ENCODE measurements at places on chromosomes 2 and 18.

GRCh38 chr18:9720327-9720726 is 12.2 kb downstream of the RAB31 start:
- no peak for DNase-seq

DNA sequence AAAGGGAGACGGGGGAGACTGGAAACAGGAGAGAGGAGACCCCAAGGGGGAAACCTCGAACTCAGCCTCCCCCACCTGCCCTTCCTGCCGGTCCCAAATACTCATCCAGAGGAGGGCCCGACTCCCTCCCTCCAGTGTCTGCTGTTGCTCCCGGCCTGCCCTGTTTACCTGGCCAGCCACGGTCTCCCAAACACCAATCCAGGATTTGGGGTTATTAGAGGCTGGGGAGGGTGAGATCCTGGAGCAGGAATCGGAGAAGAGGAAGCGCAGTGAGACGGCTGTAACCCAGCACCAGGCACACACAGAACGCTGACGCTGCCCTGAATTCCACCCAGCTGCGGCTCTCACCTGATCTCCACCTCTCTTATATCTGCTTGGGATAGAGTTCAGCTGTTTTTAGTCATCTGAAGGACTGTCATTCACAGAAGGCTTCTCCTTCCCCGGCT is 213.0 kb downstream of the TNS1 start:
- no peak for DNase-seq

DNA sequence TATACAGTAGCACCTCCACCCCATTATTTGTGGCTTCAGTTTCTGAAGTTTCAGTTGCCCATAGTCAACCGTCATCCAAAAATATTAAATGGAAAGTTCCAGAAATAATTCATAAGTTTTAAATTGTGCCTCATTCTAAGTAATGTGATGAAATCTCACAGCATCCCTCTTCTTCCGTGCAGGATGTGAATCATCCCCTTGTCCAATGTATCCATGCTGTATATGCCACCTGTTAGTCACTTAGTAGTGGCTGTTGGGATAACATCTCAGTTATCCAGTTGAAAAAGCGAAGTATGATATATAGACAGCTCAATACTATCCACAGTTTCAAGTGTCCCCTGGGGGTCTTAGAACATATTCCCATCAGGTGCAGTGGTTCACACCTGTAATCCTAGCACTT is 119.1 kb upstream of the OTX1 start:
- DNase-seq = no peak

- no peak for DNase-seq
These were observed 40.6 kb downstream of the GPD2 start for GRCh38 chr2:156476850-156477206.

GRCh38 chr2:217919204-217919603 is 83.6 kb downstream of the TNS1 start:
- no peak for DNase-seq

GRCh38 chr18:60639836-60640235 is 267.3 kb upstream of the MC4R start:
- no peak for DNase-seq

DNA sequence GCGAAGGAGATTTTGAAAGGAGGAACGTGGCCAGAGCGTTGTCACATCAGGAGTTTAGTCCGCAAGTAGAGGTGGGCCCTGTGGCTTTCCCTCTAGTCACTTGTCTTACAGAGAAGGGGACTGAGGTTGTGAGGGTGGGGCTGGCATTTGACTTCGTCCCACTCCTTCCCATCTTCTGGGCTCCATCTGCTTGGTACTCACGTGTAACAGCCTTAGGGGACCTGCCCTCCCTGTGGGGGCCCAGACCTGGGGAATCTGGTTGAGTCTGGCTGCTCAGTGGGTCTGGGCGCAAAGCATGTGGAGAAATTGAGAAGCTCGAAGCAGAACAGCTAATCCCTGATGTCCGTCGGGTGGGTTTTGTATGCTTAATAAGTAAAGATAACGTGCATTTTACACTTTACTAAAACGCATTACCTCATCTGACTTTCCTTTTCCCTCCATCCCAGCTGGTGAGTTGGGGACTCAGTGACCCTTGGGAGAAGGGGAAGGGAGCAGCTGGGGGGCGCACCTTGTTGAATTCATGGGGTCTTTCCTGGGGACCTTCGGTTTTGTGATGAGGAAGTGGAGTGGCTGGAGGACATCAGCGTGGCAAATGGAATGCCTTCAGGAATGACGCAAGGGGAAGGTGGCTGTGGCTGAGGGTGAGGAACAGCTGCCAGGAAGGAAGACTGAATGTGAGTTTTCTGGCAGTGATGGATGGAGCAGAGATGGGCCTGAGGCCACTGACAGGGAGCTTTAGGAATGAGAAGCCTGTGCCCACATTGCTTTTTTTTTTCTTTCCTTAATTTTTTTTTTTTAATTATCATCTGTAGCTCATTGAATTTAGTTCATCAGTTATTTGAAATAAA is 44.8 kb downstream of the ASAP2 start:
- no peak for DNase-seq

DNA sequence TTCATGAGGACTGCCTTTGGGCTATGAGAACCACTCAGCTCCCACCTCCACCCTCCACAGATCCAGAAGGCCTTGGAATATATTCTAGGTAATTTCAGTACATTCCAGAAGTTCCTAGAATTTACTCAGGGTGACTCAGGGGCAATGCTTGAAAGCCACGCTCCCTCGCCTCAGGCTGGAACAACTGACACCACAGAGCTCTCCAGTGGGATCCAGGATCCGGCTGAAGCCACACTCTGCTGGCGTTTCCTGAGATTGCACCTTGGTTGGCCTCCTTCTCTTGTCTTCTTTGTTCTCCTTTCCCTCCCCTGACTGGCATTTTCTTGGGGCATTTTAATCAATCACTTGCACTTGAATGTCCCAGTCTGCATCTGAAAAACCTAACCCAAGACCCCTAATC is 92.6 kb upstream of the KCNE4 start:
- DNase-seq = no peak

DNA sequence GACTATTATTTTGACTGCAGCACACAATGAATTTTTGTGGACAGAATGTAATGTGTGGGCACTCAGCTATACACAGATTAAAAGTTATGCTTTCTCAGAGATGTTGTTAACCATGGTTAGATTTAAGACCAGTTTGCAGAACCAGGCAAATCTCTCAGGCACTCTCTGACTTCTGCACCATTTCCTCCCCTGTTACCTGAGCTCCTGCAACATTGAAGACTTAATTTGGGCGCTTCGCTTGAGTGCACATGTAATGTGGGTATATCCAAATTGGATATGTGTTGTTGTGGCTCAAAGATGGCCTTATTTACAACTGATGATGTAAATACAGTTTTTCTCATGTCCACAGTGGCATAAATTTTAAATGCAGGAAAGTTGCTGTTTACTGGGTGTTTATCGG is 469.4 kb downstream of the PTPRM start:
- no peak for DNase-seq

DNA sequence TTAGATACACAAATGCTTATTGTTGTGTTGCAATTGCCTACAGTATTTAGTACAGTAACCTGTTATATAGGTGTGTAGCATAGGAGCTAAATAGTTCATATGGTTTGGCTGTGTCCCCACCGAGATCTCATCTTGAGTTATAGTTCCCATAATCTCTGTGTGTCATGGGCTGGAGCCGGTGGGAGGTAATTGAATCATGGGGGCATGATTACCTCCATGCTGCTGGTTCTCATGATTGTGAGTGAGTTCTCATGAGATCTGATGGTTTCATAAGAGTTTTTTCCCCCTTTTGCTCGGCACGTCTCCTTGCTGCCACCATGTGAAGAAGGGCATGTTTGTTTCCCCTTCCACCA is 190.5 kb upstream of the SESTD1 start:
- no peak for DNase-seq

DNA sequence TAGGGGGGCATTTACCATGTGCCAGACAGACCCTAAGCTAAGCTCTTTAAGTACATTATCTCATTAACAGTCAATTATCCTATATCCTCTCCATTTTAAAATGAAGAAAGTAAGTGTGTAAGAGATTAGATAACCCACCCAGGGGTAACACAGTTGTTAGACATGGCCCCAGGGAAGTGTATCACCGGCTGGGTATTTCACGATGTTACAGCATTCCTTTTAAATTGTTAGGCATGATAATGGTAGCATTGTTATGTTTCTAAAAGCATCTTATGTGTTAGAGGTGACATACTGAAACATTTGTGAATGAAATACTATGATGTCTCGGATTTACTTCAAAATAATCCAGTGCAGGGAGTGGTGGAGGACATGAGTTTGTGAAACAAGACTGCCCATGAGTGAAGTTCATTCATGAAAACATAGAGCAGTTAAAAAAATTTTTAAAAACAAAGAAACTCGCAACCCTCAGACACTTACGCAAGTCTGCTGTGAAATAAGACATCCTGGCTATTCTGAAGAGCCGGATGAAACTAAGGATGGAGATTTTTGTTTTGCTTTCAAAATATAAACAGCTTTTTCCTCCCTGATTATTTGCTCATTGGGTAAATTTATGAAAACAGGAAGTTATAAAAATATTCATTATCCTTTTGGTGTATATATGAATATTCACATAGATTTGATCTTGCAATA is 54.9 kb downstream of the IL1RL2 start:
- no peak for DNase-seq

DNA sequence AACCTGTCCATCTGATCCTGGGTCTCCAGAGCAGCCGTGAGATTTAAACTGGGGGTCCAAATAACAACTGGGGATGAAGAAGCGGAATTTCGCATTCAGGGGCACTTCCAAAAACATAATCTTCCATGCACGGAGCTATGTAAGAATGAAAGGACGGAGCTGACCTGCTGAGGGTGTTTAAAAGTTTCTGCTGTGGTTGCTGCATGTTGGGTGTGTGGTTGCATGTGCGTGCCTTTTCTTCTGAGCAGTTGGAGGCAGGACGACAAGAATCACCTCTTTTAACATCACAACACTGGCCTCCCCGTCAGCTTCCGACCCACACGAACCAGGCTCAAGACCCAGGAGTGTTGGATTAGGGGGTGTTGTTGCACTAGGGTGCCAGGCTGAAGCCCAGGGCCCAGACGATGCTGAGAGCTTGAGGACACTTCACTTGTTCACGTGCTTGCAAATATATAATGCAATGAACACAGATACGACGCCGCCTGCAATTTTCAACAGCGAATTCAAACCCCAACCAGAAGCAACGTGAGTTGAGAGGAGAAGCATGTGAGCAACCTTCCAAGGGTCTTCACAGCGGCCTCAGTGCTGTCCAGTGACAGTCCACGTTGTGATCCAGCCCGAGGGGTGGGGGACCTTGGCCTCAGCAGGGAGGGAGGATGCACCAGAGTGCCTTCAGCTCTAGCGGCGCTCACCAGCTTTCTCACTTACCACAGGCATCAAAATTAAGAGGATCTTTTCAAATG is 76.0 kb upstream of the SALL3 start:
- no peak for DNase-seq

- no peak for DNase-seq
These were observed 535.2 kb downstream of the METTL4 start for GRCh38 chr18:2036086-2036485.

GRCh38 chr2:64606479-64607363 is 47.0 kb downstream of the SERTAD2 start:
- peak; percentile 61 for DNase-seq
